ENCODE measurements at places on chromosomes 7 and 10.

DNA sequence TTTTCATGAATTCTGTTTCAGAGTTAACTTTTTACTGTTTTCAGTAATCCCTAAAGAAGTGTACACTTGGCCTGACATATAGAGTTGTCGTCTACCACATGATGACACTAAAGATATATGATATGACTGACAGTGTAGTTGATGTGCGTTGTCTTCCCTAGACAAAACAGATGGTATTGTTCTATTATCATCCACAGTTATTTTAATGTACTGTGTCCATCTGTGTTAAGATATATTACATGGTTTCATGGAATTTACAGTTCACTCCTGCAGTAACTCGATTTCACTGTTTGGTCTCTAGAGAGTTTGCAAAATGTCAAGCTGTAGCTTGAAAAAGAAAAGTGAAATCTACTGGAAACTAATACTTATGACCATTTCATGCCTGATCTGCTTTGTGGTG lies 18.1 kb downstream of the FOXP2 start:
- DNase-seq, result no peak

GRCh38 chr7:73864981-73865711 lies 4.2 kb downstream of the TMEM270 start:
- DNase-seq, result no peak

DNA sequence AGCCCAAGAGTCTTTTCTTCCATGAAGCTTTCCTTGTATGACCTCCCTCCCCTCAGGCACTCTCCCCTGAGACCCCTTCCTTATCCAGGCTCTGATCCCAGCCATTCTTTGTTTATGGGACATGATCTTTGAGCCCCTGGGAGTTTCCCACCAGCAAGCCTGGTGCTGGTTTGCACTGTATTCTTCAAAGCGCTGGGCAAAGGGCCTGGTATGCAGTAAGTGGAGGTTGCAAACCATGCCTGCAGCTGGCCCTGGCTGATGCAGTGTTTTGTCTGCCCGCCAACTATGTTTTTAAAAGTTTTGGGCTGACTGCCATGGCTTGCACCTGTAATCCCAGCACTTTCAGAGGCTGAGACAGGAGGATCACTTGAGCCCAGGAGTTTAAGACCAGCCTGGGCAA lies 6.8 kb upstream of the NODAL start:
- no peak for DNase-seq

GRCh38 chr10:78602201-78602932 lies 466.4 kb upstream of the ZMIZ1 start:
- no peak for DNase-seq

DNA sequence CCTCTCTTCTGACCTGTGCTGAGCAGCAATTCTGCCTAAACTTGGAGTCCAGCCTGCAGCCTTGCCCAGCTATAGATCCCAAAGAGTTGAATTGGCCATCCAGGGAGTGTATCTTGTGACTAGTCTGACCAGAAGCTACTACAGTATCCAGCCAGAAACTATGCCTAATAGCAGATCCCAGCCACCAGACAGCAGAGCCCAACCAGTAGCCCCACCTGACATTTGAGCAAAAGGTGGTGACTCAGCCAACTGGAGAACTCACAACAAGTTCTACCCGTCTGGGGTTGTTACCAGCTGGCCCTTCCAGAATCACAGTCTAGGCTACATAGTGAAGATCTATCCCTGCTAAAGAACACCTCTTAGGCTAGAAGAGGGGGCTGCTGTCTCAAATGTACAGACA lies 315.0 kb downstream of the CRPPA start:
- no peak for DNase-seq

DNA sequence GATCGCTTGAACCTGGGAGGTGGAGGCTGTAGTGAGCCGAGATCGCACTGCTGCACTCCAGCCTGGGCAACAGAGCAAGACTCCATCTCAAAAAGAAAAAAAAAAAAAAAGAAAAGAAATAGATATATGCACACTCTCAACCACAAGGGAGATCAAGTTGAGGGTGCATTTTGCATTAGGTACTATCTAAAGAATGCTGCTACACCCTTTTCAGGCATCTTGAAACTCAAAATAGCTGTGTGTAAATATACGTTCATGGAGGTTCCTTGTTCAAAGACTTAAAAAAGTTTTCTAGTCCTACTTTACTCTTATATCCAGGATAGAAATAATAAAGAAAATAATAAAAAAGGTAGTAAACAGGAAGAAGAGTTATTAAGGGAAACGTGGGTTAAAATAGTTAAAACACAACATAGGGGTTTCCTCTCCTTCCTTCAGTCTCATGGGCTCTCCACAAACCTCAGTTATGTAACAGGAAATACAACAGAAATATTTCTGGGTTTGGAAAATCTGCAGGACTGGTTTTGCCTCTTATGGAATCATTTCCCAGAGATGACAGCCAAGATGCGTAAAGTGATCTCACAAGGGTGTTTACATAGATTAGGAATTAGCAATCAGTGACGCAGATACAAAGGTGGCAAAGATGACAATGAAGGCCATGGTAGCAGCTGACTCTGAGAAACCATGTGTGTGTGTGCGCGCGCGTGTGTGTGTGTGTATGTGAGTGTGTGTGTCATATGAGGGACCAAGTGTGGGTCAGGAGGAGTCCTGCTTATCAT lies 15.1 kb downstream of the STEAP4 start:
- no peak for DNase-seq

DNA sequence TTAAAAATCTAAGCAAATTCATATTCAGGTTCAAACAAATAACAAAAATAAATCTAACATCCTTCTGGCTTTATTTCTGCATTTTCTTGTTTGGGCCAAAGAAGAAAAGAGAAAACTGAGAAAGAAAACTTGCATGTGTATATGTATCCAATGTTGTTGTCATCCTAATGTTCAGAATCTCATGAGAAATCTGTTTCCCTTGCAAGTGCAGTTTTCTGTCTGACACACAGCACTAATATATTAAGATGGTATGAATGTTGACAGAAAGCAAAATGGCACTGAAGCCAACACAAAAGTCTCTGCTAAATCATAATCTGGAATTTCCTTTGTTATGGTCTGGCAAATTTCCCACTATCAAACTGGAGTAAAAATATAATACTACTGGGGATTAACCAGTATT lies 235.9 kb downstream of the HGF start:
- no peak for DNase-seq

GRCh38 chr7:130721486-130722277 lies 12.3 kb downstream of the KLF14 start:
- peak; percentile 73 for DNase-seq

GRCh38 chr10:84683980-84684740 lies 355.8 kb downstream of the CCSER2 start:
- DNase-seq, result no peak

GRCh38 chr7:25951414-25952260 lies 200.4 kb upstream of the NFE2L3 start:
- DNase-seq, result no peak

GRCh38 chr7:141464551-141464950 lies 86.7 kb upstream of the AGK start:
- no peak for DNase-seq

DNA sequence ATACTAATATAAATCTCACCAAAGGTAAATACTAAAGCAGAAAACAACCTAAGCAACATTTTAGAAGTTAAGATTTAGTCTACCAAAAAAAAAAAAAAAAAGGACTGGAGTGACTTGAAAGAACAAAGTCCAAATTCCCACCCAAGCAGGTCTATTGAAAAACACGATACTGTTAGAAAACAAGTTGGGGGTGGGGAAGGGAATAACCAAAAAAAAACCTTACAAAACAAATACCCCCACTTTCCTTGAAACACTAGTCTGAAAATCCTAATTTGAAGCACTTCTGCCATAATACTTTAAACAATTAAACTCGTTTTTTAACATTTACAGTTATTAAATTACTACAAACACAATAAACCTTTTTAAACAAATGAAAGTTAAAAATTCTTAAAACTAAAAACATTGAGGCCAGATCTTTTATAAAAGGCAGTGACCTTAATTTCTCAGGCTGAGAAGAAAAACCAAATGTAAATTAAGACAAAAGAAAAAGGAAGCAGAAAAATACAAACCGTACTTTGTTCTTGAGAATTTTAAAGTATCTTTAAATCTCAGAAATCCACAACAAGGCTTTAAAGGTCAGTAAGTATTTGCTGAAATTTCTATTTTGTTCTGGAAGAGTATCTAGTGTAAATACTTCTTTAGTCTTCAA lies 135.1 kb downstream of the NRBF2 start:
- DNase-seq, result no peak

DNA sequence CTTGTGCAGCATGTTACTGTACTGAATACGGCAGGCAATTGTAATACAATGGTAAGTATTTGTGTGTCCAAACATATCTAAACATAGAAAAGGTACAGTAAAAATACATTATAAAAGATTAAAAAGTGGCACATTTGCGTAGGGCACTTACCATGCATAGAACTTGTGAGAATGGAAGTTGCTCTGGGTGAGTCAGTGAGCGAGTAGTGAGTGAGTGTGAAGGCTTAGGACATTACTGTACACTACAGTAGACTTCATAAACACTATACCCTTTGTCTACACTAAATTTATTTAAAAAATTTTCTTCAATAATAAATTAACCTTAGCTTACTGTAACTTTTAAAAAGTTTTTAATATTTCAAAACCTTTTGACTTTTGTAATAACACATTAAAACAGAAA lies 37.5 kb downstream of the BPGM start:
- DNase-seq, result no peak

DNA sequence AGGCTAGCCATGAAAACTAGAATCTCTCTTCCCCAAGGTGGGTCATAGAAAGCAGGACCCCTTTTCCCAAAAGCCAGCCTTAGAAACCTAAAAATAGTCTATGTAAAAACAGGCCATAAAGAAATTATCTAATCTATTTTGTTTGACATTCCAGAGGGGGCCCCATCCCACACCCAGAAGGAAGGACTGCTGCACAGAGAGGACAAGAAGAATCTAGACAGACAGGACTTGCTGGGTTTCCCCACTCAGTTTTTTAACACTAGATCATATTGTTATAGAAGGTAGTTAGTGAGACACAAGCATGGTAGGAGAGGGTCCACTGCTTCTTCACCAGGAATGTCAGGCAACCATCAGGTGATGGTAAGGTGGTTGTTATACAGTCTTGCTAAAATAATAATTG lies 357.0 kb downstream of the LRRTM3 start:
- no peak for DNase-seq

DNA sequence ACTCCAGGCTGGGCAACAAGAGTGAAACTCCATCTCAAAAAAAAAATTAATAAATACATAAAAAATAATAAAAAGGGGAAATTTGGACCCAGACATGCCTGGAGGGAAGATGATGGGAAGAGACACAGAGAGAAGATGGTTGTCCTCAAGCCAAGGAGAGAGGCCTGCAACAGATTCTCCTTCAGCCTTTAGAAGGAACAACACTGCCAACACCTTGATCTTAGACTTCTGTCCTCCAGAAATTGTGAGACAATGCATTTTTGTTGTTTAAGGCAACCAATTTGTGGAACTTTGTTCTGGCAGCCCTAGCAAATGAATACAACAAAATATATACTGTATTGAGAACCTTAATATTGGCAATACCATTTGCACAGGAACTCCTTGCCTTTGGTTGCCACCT lies 180.3 kb upstream of the TNS3 start:
- no peak for DNase-seq

GRCh38 chr10:101092881-101093354 lies 31.1 kb downstream of the KAZALD1 start:
- no peak for DNase-seq

- no peak for DNase-seq
Measured at GRCh38 chr10:61589547-61590243, 73.0 kb upstream of the CABCOCO1 start.

- peak; percentile 69 for DNase-seq
Measured at GRCh38 chr10:73644015-73644743, 2.9 kb upstream of the MYOZ1 start.

- no peak for DNase-seq
Measured at GRCh38 chr10:12716042-12716441, 285.5 kb downstream of the CCDC3 start.

DNA sequence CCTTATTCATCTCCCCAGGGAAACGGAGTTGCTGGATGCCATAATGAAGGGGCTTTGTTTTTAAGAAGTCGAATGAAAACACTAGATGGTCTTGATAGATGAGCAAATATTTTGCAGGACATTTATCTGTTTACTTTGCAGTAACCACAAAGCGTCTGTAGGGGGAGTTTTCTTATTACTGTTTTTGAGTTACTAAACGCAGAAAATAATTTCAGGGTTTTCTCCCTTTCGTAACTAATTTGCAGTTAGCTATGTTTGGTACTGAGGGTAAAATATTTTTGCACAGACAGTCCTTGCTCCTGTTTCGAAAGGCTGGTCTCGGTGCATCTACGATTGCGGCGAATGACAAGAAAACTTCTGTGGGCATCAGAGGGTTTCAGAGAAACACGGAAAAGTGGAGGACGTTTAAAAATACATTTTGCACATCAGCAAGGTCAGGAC lies 505.6 kb upstream of the MKI67 start:
- no peak for DNase-seq

DNA sequence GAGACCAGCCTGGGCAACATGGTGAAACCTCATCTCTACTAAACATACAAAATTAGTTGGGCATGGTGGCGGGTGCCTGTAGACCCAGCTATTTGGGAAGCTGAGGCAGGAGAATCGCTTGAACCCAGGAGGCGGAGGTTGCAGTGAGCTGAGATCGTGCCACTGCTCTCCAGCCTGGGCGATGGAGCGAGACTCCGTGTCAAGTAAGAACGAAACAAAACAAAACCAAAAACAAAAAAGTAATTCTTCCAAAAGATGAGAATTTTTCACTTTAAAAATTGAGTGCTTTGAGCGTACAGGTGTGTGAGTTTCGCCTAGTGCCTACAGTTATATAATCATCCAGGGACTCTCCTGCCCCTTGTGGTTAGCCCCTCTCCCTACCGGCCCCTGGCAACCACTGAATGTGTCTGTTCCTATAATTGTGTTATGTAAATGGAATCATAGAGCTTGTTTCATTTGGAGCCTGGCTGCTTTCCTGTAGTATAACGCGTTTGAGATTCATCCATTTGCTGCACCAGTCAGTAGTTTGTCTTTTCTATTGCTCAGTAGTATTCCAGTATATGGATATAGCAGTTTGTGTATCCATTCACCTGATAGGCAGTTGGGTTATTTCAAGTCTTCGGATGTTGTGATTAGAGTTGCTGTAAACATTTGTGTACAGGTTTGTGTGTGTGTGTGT lies 80.0 kb downstream of the RBM33 start:
- DNase-seq, result no peak

GRCh38 chr10:85524001-85524666 lies 842.5 kb downstream of the GRID1 start:
- DNase-seq, result no peak

DNA sequence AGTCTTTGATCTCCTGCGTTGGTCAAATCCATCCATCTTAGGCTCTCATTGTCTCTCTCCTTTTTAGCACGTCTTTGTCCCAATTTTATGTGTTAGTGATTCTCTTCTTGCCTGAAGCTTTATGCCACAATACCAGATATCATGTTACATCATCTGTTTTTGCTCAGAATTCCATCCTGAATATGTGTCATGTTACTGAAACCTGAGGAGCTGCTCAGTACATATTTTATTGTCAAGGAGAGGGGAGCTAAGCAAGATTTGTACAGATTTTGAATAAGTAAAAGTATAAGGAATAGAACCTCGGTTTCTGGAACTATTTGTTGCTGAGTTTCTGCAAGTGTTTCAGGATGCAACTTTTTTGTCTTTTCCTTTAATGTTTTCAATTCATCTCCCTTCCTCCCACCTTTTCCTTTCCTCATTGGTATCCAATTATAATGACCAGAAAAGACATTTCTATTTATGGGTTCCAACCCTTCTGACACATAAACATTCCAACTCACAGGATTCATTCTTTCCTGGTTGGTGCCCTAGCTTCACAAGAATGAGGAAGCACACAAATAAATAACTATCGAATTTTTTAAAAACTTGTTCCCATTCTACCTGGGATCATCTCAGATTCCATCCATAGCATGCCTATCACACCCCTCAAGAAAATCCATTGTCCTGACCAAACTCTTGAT lies 291.8 kb downstream of the CRPPA start:
- no peak for DNase-seq

- no peak for DNase-seq
Measured at GRCh38 chr7:27434756-27435400, 192.3 kb downstream of the EVX1 start.
